ENCODE measurements at places on chromosomes 7 and 10.
A peak's percentile ranks its signal among the peaks of the same experiment; 100 is the strongest.

DNA sequence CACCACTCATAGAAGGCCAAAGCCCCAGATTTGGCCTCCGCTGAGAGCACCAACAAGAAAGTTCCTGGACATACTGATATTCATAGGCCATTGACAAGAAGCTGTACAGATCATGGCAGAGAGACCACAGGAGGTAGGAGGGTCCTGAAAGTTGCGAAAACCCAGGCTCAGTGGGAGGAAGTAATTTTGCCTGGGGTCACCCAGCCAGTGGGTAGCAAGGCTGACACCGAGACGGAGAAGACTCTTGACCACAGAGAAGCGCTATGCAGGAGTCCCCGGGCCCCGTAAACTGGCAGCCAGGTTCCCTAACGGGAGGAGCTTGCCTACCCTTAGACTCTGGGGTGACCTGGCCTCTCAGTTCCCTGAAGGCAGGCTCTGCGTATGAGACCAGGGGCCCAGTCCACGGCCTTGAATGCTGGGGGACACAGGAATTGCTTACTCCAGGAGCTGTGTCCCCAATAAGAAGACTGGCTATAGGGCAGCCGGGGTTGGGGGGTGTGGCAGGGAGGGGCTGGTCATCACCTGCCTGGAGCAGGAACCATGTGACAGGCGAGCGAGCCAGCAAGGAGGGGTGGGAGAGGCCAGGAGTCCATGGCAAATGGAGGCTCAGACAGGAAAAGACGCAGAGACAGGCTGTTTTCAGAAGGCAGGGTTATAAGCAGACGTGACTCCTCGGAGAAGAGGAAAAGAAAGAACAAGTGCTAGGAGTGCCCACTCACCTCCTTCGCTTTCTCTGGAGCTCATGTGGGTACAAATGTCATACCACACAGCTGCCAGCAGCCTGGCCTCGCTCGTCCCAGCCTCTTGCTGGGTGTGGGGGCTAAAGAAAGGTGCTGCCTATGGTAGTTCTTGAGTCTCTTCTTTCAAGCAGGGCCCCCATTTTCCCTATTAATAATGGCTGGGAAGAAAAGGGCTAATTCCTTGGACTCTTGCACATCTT, 24.6 kb upstream of the NPFFR1 start:
- H3K27me3 ChIP-seq = no peaks in the 10 kb centered on the region
- DNase-seq = no peak
- H3K4me1 ChIP-seq = no peaks in the 10 kb centered on the region
- no peak overlapping the region for H3K4me3 ChIP-seq
- H3K36me3 ChIP-seq = peaks cover 4% of the 10 kb centered on the region

DNA sequence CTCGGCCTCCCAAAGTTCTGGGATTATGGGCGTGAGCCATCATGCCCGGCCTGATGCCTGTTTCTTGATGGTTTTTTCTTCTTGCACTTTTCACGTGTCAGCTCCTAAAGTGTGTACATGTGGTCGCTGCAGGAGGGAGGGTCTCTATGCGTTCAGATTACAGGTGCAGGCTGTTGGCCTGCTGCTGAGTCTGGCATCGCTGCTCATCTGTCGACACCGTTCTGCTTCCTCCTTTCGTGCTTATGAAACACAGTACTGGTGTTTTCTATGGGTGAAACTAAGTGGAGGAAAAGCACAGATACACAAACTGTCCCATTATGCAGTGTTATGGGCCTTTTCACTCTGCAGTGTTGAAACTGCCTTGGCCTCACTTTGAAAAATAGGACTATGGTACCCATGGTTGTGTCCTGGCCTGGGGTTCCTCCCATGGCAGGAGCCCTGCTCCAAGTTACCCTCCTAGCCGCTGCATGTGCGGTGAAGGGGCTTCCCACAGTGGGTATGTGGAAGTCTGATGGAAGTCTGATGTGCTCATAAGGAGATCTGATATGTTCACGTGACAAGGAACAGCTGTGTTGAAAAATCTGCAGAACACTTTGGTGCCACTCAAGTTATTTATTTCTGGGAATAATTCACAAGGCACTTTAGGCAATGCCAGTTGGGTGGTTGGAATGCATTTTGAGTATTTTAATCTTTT, 23.5 kb downstream of the OGDH start:
- H3K27ac ChIP-seq = no peak overlapping the region
- no peak overlapping the region for H3K4me3 ChIP-seq
- no peaks in the 10 kb centered on the region for H3K27me3 ChIP-seq
- peaks cover 18% of the 10 kb centered on the region for H3K4me1 ChIP-seq
- peaks cover 24% of the 10 kb centered on the region for H3K36me3 ChIP-seq

GRCh38 chr10:49300140-49300974, 1.4 kb downstream of the C10orf71 start:
- H3K4me1 ChIP-seq = peaks cover 26% of the 10 kb centered on the region
- peaks cover 5% of the 10 kb centered on the region for H3K27me3 ChIP-seq
- DNase-seq = no peak
- H3K36me3 ChIP-seq = no peaks in the 10 kb centered on the region
- no peak overlapping the region for H3K27ac ChIP-seq
- no peak overlapping the region for H3K4me3 ChIP-seq

DNA sequence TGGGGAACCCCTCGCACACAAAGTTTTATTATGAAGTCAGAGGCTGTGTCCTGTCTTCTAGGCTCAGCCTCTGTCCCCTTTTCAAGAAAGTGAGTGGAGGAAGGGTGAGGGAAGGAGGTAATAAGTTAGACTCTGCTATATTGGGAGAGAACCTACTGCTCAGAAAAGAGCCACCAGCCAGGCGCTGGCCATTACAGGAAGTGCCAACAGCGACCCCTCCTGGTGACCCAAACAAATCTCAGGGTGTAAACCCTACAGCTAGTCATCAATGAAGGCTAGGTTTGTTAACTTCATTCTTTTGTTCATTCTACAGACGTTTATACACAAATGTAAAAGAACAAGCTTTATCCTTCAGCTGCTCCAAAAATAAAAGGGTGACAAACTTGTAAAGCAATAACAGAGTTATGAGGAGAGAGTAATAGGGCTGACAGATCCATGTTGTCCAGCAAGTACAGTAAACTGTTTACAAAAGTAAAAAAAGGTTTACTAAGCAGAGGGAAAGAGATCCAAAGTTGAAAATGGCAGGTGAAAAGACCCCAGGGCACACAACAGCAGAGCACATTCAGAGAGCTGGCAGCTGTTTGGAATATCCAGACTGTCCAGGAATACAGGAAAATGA, 82.7 kb downstream of the FAM204A start:
- H3K4me3 ChIP-seq = no peak overlapping the region
- no peaks in the 10 kb centered on the region for H3K36me3 ChIP-seq
- peaks cover 15% of the 10 kb centered on the region for H3K27me3 ChIP-seq
- no peak overlapping the region for H3K27ac ChIP-seq

DNA sequence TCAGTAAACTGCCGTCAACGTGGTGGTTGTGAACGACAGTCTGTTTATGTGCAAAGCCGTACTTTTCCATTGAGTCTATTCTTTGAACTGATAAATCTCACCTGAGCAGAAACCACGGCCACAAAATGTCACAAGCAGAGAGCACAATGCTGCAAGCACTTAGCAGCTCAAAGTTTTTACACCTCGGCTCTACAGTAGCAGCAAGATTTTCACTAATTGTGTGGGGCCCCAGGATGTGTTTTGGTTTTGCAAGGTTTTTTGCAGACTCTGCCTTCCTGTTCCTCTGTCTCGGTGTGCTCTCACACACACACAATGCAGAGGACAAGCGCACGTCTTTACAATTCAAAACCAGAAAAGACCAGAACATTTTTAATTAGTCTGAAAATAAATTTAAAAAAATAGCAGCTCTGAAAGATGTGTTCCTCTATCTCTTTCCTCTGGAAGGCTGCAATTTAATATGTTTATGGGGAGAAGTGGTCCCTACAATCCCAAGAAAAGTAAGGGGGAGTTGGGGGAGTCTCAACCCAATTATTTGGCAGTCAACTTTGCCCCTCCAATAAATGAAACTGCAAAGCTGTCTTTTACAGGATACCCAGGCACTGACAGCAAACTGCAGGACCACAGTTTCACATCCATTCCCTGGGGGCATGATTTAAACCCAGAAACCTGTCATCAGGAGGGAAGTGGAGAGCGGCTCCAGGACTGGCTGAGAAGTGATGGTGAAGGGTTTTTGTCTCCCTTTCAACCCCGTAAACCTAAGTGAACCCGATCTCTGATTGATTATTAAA, 73.8 kb upstream of the SFMBT2 start:
- H3K27me3 ChIP-seq = peaks cover 3% of the 10 kb centered on the region
- no peak overlapping the region for H3K4me3 ChIP-seq
- peaks cover 7% of the 10 kb centered on the region for H3K4me1 ChIP-seq
- H3K27ac ChIP-seq = no peak overlapping the region
- no peaks in the 10 kb centered on the region for H3K36me3 ChIP-seq
- DNase-seq = no peak

DNA sequence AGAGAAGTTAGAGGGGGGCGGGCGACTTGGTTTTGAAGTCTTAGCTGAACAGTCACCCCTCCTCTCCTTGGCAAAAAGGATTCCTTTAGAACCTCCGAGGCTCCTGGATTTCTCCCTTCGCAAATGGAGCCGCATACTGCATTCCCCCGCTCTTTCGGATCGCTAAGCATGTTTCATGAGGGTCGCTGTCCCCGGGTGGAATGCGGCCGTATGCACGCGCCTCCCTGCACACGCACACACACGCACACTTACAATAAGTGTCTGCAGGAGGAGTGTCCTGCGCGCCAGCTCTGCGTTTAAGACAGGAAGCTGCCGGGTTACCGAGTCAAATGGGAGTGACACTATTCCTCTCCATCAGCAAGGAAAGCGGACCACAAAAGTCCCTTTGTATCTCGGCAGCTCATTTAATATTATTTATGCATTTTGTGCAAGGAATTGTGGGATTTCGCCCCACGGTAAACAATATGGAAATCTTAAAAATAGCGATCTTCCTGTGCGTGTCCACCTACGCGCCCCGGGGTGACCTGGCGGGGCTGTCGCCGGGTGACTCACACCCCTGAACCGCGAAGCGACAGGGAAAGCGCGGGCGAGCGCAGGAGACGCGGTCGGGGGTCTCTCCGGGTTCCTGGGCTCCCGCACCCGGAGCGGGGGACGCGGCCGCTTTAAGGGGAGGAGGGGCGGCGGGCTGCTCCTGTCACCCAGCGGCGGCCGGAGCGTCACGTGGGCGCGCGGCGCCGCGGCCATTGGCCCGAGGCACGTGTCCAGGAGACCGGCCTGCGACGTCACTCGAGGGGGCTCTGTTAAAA, 988 bp upstream of the EN2 start:
- H3K27me3 ChIP-seq = peaks cover 92% of the 10 kb centered on the region
- peak; percentile 50 for DNase-seq
- no peaks in the 10 kb centered on the region for H3K36me3 ChIP-seq
- H3K4me1 ChIP-seq = peaks cover 48% of the 10 kb centered on the region
- H3K4me3 ChIP-seq = peak overlapping the region; percentile 47

DNA sequence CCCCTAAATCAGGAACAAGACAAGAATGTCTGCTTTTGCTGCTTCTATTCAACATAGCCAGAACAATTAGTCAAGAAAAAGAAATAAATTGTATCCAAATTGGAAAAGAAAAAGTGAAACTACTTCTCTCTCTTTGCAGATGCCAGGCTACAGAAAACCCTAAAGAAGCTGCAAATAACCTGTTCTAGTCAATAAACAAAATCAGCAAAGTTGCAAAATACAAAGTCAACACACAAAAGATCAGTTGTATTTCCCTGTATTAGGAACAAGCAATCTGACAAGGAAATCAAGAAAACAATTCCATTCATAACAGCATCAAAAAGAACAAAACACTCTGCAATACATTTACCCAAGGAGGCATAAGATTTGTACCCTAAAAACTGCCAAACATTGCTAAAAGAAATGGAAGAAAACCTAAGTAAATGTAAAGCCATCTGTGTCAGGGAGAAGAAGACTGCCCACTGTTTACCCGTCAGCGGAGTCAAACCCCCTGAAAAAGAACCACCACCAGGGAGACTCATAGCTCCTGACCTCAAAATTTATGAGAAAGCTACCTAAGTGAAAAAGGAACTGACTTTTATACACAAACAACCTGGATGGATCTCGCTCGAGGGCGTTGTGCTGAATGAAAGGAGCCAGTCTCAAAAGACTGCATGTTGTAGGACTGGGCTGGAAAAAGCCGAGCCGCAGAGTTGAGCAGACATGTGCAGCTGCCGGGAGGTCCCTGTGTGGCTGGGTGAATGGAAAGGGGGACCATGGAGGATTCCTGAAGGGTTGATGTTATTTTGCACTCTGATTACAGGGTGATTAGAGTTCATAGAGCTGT, 263.1 kb downstream of the MAD1L1 start:
- no peak for DNase-seq
- H3K4me1 ChIP-seq = peaks cover 18% of the 10 kb centered on the region
- peaks cover 42% of the 10 kb centered on the region for H3K36me3 ChIP-seq
- H3K27ac ChIP-seq = no peak overlapping the region
- no peaks in the 10 kb centered on the region for H3K27me3 ChIP-seq

DNA sequence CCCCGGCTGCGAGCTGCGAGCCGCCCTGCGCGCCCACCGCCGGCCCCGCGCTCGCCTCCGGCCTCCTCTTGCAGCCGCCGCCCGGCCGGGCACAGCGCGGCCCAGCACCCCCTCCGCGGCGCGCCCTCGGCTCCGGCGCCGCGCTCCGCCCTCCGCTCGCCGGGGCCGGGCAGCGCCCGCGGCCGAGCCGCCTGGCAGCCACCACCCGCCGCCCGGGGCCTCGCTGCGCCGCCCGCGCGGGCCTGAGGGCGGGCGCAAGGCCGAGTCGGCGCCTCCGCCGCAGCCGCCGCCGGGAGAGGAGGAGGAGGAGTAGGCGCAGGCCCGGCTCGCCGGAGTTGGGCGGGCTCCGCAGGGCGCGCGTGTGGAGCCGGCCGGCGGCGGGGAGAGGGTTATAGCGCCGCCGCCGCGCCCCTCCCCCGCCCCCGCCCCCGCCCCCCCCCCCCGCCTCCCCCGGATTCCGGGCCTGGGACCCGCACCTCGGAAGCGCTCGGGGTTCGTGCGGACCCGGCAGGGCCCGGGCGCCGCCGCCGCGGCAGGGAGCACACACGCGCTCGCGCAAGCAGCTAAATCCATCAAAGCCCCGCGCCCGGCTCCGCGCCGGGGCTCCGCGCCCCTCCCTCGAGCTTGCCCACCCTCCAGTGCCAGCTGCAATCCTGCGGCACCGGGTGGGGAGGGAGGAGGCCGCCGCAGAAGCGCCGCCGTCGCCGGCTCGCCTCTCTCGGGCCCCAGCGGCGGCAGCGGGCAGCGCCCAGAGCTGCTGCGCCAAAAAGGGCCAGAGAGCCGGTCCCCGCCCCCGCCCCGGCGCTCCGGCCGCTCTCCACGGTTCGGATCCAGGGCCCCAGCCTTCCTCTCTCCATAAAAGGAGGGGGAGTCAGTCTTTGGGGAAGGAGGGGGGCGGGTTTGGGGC, at the start of gene PDGFA:
Gene PDGFA (minus strand): TSS at position 363 of the 907 bp plus-strand sequence. CDS start 845 bp downstream, outside the sequence.
- peaks cover 68% of the 10 kb centered on the region for H3K27me3 ChIP-seq
- H3K4me3 ChIP-seq = peak within 1 kb of the TSS; percentile 57
- H3K27ac ChIP-seq = peak within 1 kb of the TSS; percentile 47
- no peaks in the 10 kb centered on the region for H3K36me3 ChIP-seq

DNA sequence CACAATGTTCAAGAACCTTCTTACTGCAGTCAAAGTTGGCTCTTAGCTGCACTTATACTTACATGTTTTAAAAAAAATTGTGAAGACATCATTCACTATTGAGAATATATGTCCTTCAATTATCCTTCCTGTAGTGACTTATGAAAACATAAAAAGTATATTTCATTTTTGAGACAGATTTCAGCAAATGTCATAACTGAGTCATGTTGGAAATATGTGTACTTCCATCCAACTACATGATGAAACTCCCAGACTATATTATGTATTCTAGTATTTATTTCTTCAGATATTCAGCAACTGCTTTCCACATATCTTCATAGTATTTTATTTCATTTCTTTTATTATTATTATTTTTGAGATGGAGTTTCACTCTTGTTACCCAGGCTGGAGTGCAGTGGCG, 160.2 kb downstream of the ARHGAP12 start:
- H3K27me3 ChIP-seq = no peaks in the 10 kb centered on the region
- H3K4me3 ChIP-seq = no peak overlapping the region
- peaks cover 9% of the 10 kb centered on the region for H3K4me1 ChIP-seq
- DNase-seq = no peak
- no peak overlapping the region for H3K27ac ChIP-seq
- no peaks in the 10 kb centered on the region for H3K36me3 ChIP-seq

Measured in spinal cord (tissue), 10 donors.